GM12892 (cell line): ENCODE measurements at places on chromosomes 1 and 21.

DNA sequence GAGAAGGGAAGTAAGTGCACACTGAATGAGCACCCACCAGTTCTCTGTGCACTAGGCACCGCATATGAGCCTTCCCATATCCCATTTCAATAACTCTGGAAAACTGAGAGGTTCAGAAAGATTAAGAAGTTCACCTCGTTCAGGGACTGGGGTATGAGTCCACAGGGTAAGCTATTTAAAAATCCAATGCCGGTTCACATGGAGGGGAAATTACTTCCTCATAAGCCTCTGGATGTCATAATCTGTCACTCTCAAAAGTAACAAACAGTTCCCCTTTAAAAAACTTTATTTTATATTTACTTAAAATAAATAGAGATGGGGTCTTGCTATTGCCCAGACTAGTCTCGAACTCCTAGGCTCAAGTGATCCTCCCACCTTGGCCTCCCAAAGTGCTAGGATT lies 1.9 kb downstream of the OR2B11 start:
- no peak for DNase-seq

DNA sequence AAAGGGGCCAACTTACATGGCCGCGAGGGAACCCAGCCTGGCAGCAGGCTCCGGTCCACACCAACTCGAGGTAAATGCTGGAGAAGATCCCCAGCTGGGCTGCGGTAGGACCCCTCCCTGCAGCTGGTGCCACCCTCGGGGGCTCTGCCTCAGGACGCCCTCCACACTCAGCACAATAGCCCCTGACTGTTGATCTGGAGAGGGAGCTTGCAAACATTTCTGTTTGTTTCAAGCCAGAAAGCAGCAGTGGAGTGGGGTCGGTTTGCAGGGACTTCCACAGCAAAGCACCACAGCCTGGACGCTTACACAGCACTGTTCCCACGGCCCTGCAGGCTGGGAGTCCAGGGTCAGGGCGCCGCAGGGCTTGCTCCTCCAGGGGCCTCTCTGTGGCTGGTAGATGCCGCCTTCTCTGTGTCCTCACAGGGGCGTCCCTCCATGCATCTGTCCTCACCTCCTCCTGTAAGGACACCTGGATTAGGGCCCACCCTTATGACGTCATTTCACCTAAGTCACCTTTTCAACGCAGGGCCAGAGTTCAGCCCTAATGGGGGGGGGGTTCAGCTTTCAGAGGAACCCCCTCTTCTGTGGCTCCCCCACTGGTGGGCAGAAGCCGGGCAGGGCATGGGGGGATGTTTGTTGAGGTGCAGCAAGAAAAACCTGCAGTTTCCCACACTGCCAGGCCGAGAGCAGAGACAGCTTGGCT lies 24.1 kb upstream of the TTC34 start:
- DNase-seq, result no peak

DNA sequence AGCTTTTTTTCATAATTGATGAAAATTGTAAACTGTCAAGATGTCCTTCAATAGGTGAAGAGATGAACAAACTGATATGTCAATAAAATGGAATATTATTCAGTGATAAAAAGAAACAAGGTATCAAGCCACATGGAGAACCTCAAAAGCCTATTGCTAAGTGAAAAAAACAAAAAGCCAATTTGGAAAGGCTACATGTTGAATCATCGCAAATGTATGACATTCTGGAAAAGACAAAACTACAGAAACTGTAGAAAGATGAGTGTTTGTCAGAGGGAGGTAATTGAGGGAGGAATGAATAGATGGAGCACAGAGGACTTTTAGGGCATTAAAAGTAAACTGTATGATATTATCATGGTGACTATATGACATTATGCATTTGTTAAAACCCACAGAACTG lies 34.5 kb upstream of the USP25 start:
- no peak for DNase-seq

DNA sequence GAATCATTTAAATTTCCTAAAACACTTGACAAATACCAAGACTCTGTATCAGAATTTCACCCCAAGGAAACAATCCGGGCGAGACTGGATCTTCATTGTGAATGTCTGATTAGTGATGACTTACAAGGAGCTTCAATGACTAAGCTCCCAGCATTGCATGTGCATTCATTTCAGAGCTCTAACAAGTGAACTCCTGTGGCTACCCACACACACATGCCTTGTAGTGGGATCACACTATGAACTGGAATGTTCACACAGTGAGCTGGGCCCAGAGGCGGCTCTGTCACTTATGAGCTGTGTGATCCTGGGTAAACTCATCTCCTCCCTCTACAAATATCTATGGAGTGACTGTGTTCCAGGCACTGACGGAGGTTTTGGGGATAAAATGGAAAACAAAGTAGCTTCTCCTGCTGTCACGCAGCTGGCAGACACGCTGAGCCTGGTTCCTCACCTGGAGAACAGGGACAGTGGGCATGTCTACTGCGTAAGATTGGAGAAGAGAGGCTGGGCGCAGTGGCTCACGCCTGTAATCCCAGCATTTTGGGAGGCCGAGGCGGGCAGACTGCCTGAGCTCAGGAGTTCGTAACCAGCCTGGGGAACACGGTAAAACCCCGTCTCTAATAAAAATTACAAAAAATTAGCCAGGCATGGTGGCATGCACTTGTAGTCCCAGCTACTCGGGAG lies 56.9 kb downstream of the CLSTN1 start:
- DNase-seq, result no peak

DNA sequence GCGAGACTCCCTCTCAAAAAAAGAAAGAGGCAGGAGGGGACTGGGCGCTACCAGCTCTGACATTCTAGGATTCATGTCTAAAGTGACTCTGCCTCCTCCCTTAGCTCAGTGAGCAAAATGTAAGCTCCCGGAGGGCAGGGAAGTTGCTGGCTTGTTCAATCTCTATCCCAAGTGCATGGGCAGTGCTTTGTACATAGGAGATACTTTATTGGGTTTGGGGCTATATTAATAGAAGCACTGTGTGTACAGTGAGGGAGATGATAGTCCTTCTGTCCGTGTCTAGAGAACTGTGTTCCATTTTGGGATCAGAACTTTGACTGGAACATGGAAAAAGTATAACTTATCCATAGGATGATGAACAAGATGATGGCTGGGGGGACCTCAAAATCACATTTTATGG lies 16.7 kb upstream of the LUZP1 start:
- DNase-seq, result no peak

- DNase-seq, result no peak
These were observed 6.3 kb downstream of the PRCC start for GRCh38 chr1:156773607-156774006.
